Vagina (tissue), 2 donors: ENCODE measurements at places on chromosomes 6 and 20. TPM values are rescaled to one million over a fixed set of nuclear protein-coding genes. Genes with fewer than 3 reads are reported as not detected.

Gene GFOD1
- 16.9 TPM for total RNA-seq

Gene RRAGD
- 6.4 TPM for total RNA-seq

Gene DSN1
- 4.7 TPM for total RNA-seq

Gene SIRPD
- total RNA-seq = not detected

Gene PAK5
- 0.25 TPM for total RNA-seq

Gene MAS1
- 0.49 TPM for total RNA-seq

Gene KAT14
- 11.5 TPM for total RNA-seq

Gene TNNC2
- not detected for total RNA-seq

Gene POU5F1
- total RNA-seq = 0.98 TPM

Gene LAMA4
- 56.5 TPM for total RNA-seq

Gene FAM135A
- total RNA-seq = 67.3 TPM

Gene DPPA5
- total RNA-seq = not detected

Gene TNXB
- 207 TPM for total RNA-seq

Gene NRSN1
- 1.5 TPM for total RNA-seq

Gene ECT2L
- total RNA-seq = not detected

Gene FAM209B
- total RNA-seq = not detected

DNA sequence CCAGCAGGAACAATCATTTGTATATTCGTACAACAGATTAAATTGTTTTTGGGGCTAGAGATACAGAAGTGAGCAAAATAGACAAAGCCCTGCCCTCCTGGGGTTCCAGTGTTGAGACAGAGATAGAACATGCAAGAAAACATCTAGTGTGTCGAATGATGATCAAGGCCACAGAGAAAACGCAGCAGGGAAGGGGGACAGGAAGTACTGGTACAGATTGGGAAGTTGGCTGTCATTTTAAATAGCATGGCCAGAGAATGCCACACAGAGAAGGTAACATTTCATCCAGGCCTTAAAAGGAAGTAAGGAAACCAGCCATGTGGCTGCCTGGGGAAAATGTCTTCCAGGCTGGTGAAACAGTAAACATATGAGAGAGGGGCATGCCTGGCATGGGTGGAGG, 202.6 kb upstream of the MYLIP start:
- H3K27me3 ChIP-seq = no peaks in the 10 kb centered on the region
- DNase-seq = no peak
- no peaks in the 10 kb centered on the region for H3K36me3 ChIP-seq

DNA sequence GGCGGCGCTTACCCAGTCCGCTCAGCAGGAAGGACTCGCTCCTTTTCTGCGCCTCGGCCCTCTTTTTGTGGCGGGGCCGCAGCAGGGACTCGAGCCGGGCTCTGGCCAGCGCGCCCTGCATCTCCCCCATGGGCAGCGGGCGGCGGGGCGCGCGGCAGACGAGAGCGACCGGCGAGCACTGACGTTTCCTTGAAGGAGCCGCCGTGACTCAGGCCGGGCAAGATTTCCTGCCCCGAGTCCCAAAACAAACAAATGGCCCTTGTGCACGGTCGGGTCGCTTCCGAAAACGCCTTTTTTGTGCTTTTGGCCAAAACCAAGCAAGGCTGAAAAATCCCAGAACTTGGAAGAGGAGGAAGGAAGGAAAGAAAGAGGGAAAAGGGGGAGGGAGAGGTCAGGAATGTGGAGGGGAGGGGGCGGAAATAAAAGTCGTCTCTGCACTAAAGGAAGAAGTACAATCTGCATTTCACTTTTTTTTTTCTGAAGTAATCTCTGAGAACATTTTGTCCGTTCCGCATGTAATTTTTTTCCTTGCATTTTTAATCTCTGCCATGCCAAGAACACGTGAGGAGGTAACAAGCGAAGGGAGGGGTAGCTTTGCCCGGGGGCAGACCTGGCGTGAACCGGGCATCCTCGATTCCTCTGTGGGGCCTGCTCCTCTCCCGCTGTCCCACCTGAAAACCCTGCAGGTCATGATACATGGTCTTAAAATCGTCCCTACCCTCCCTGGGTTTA, 123.3 kb upstream of the SLC2A12 start:
- H3K27me3 ChIP-seq = no peaks in the 10 kb centered on the region
- H3K4me3 ChIP-seq = peak overlapping the region; percentile 89
- no peak for DNase-seq
- H3K36me3 ChIP-seq = no peaks in the 10 kb centered on the region
- H3K27ac ChIP-seq = peak overlapping the region; percentile 98

GRCh38 chr6:36445621-36446020, 2.8 kb downstream of the KCTD20 start:
- no peak overlapping the region for H3K4me3 ChIP-seq
- H3K36me3 ChIP-seq = no peaks in the 10 kb centered on the region
- no peak overlapping the region for H3K27ac ChIP-seq
- H3K27me3 ChIP-seq = no peaks in the 10 kb centered on the region
- peaks cover 39% of the 10 kb centered on the region for H3K4me1 ChIP-seq

GRCh38 chr6:119209452-119210205, 131.2 kb upstream of the FAM184A start:
- no peaks in the 10 kb centered on the region for H3K36me3 ChIP-seq
- no peak overlapping the region for H3K4me3 ChIP-seq
- H3K27ac ChIP-seq = no peak overlapping the region
- H3K27me3 ChIP-seq = no peaks in the 10 kb centered on the region

GRCh38 chr6:168124921-168125320, 45.9 kb upstream of the FRMD1 start:
- H3K4me3 ChIP-seq = no peak overlapping the region
- peak; percentile 82 for DNase-seq
- H3K27me3 ChIP-seq = no peaks in the 10 kb centered on the region
- no peaks in the 10 kb centered on the region for H3K36me3 ChIP-seq
- H3K27ac ChIP-seq = no peak overlapping the region
- H3K4me1 ChIP-seq = no peaks in the 10 kb centered on the region

GRCh38 chr6:134766497-134766896, 183.4 kb downstream of the ALDH8A1 start:
- no peak overlapping the region for H3K4me3 ChIP-seq
- no peaks in the 10 kb centered on the region for H3K27me3 ChIP-seq
- DNase-seq = no peak
- H3K36me3 ChIP-seq = no peaks in the 10 kb centered on the region

DNA sequence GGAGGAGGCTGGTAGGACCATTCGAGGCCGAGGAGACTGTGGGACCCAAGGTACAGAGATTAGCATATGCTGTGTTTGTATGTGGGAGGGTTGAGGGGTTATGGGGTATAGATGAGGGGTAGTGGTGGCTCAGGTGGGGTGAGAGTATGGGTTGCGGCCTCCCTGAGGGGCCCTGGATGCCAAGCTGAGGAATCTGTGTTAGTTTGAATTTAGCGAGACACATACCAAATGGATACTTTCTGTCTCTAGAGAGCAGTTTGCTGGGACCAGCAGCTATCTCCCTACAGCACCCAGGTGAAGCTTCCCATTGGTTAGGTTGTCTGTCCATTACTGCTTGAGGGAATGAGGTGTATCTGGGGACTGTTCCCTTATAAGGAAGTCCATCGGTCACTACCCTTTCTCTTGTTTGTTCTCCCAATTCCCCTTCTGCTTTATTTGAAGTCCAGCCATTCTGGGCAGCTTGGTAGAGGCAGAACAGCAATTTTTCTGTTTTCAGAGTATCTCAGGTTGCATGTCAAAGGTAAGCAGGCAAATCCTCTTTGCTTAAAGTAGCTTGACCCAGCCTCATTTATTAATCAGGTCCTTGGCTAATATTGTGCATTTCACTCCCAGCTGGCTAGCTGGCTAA, 15.2 kb downstream of the CHMP4B start:
- no peaks in the 10 kb centered on the region for H3K27me3 ChIP-seq
- peaks cover 89% of the 10 kb centered on the region for H3K4me1 ChIP-seq
- no peak for DNase-seq
- no peak overlapping the region for H3K4me3 ChIP-seq

- no peak overlapping the region for H3K27ac ChIP-seq
- H3K4me1 ChIP-seq = no peaks in the 10 kb centered on the region
- no peak for DNase-seq
- no peak overlapping the region for H3K4me3 ChIP-seq
- no peaks in the 10 kb centered on the region for H3K27me3 ChIP-seq
- H3K36me3 ChIP-seq = no peaks in the 10 kb centered on the region
Observed at GRCh38 chr6:14281811-14282660, 164.5 kb downstream of the CD83 start.

- no peak for DNase-seq
- no peak overlapping the region for H3K4me3 ChIP-seq
- no peaks in the 10 kb centered on the region for H3K36me3 ChIP-seq
- H3K27ac ChIP-seq = no peak overlapping the region
- H3K4me1 ChIP-seq = peaks cover 32% of the 10 kb centered on the region
- no peaks in the 10 kb centered on the region for H3K27me3 ChIP-seq
Observed at GRCh38 chr6:56799989-56800388, 154.9 kb upstream of the BEND6 start.

GRCh38 chr6:161161121-161161520, 112.7 kb downstream of the AGPAT4 start:
- no peaks in the 10 kb centered on the region for H3K36me3 ChIP-seq
- no peaks in the 10 kb centered on the region for H3K27me3 ChIP-seq
- H3K4me1 ChIP-seq = peaks cover 9% of the 10 kb centered on the region
- no peak for DNase-seq

DNA sequence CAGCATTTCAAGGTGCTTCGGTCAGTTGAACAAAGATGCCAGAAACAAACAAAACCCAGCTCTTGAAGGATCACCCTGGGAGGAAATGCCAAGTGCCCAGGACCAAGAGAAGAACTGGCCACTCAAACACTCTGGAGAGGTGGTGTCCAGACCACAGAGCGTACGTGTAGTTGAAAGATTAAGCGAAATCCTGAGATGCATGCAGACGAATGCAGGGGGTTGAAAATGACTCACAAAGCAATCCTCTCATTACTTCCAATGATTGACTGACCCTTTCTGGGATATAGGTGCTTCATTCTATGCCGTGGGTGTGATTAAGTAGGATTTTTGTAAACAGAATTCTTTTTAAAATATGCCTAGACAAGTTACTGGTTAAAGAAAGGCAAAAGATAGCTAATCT, 71.5 kb upstream of the ATXN1 start:
- no peaks in the 10 kb centered on the region for H3K27me3 ChIP-seq
- no peak for DNase-seq
- H3K4me3 ChIP-seq = no peak overlapping the region
- H3K27ac ChIP-seq = no peak overlapping the region

DNA sequence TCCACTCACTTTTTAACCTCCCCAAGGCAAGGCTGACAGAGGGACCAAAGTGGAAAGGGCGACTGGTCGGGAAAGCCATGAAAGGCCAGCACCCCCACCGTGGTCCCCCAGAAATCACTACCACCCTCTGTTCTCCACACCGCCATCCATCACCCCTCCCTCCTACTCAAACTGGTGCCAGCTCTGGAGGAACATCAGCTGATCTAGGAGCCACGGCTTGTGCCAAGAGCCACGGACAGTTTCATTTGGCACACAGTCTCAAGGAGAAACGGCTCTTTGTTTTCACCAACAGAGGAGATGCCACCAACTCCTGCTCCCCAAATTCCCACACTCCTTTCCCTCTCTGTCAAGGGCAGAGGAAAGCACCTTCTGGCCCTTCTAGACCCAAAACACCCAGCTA, 26.0 kb downstream of the TBC1D7 start:
- no peak for DNase-seq
- H3K27ac ChIP-seq = peak overlapping the region; percentile 75
- no peak overlapping the region for H3K4me3 ChIP-seq
- H3K36me3 ChIP-seq = peaks cover 30% of the 10 kb centered on the region

- H3K27ac ChIP-seq = no peak overlapping the region
- no peaks in the 10 kb centered on the region for H3K4me1 ChIP-seq
- no peaks in the 10 kb centered on the region for H3K27me3 ChIP-seq
Observed at GRCh38 chr6:24606200-24606930, 39.6 kb downstream of the KIAA0319 start.

- peaks cover 28% of the 10 kb centered on the region for H3K4me1 ChIP-seq
- H3K27ac ChIP-seq = no peak overlapping the region
- no peaks in the 10 kb centered on the region for H3K27me3 ChIP-seq
- no peaks in the 10 kb centered on the region for H3K36me3 ChIP-seq
- DNase-seq = no peak
- H3K4me3 ChIP-seq = no peak overlapping the region
Observed at GRCh38 chr20:57316795-57317201, 12.8 kb upstream of the SPO11 start.

DNA sequence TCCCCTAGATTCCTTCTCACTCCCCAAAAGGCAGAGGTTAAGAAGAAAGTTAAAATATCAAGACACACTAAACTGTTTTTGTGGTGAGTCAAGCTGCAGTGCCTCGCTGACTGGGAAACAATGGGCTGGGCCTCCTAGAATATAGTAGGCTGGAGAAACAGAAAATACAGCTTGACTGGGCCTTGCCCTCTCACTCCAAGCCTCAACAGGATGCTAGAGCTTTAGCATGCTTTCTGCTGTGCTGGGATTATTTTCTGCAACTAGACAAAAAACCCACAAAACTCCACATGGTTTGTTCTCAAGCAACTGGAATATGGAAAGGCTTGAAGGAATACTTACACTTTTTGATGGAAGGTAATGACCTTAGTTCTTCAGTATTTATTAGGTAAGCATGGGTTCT, 27.9 kb downstream of the FOXO3 start:
- no peak for DNase-seq
- H3K4me1 ChIP-seq = peaks cover 95% of the 10 kb centered on the region
- H3K4me3 ChIP-seq = peak overlapping the region; percentile 6
- H3K36me3 ChIP-seq = no peaks in the 10 kb centered on the region
- peak overlapping the region; percentile 83 for H3K27ac ChIP-seq

- H3K27me3 ChIP-seq = no peaks in the 10 kb centered on the region
- DNase-seq = no peak
- H3K4me1 ChIP-seq = no peaks in the 10 kb centered on the region
- no peak overlapping the region for H3K27ac ChIP-seq
- no peaks in the 10 kb centered on the region for H3K36me3 ChIP-seq
Observed at GRCh38 chr6:46528961-46529750, 37.9 kb upstream of the RCAN2 start.

- H3K27me3 ChIP-seq = no peaks in the 10 kb centered on the region
- no peaks in the 10 kb centered on the region for H3K36me3 ChIP-seq
Observed at GRCh38 chr6:90500458-90500857, 86.4 kb downstream of the MAP3K7 start.

DNA sequence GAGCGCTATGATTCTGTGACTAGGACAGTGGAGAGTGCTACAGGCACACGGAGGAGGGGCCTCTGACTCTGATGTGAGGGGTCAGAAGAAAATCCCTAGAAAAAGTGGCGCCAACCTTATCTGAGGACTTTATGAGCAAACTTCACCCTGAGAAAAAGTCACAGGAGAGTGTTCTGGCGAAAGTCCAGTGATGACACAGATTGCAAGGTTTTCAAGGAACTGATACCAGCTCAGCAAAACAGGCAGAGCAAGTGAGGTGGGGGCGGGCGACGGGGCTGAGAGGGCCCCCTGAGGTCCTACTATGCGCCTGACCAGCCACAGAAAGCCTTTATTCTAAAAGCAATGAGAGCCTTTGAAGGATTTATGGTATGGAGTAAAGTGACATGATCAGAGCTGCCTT, 73.3 kb downstream of the SLC22A23 start:
- no peaks in the 10 kb centered on the region for H3K27me3 ChIP-seq
- H3K4me1 ChIP-seq = peaks cover 37% of the 10 kb centered on the region
- H3K36me3 ChIP-seq = no peaks in the 10 kb centered on the region
- no peak overlapping the region for H3K4me3 ChIP-seq
- no peak for DNase-seq

- H3K4me1 ChIP-seq = no peaks in the 10 kb centered on the region
- no peaks in the 10 kb centered on the region for H3K36me3 ChIP-seq
- no peak for DNase-seq
- H3K27me3 ChIP-seq = no peaks in the 10 kb centered on the region
- H3K27ac ChIP-seq = no peak overlapping the region
Observed at GRCh38 chr20:12956303-12956702, 52.5 kb upstream of the SPTLC3 start.

- H3K27ac ChIP-seq = no peak overlapping the region
- no peaks in the 10 kb centered on the region for H3K36me3 ChIP-seq
- H3K4me1 ChIP-seq = peaks cover 10% of the 10 kb centered on the region
- no peak for DNase-seq
- H3K4me3 ChIP-seq = no peak overlapping the region
Observed at GRCh38 chr6:33854572-33855030, 50.8 kb upstream of the MLN start.
